H7 (cell line): ENCODE measurements at places on chromosomes 11 and 22.

DNA sequence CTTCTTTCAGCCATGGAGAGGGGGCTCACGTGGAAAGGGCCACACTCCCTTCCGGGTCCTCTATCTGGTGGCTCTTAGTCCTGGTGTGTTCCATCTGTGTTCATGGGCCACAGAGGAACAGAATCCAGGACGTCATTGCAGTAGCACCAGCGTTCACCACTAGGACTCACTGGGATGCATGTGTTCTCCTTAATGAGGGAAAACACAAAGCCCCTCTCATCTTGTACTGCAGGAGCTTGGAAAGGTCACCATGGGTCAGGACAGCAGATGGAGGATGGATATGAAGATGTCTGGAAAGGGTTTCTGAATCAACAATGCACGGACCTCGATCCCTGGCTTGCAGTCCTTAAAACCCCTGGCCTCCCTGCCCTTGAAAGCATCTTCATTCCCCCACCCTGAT lies 113.8 kb upstream of the THY1 start:
- DNase-seq, result no peak

GRCh38 chr11:69705351-69705811 lies 1.6 kb upstream of the FGF19 start:
- peak; percentile 63 for DNase-seq

DNA sequence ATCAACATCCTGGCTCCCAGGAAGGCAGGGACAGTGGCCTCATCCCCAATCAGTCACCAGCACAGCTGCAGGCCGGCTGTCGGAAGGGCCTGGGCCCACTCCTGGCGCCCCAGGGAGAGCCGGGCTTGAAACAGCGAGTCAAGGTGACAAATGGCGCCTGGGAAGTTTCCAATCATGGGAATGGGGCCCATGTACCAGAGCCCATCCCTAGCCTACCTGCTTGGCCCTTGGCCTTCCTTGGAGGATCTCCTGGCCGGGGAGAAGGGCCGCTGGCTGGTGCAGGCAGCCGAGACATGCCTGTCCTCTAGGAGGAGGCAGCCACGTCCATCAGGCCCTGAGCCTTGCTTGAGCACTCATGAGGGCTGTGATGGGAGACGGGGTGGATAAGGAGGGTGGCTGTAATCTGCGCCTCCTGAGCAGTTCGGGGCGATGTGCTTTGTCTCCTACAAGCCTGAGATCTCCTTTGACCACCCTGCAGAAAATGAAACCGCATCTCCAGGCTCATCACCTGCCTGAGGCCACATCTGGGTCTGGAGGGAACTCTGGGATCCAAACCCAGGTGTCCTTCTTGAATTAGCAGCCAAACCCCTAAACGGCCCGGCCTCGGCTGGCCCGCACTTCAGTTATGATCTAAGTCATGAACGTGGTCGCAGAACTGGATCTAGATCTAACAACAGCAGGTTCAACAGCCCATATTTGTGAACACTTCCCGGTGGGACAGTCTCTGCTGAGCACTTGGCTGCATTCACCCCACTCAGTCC lies 862.0 kb downstream of the TBC1D22A start:
- no peak for DNase-seq

DNA sequence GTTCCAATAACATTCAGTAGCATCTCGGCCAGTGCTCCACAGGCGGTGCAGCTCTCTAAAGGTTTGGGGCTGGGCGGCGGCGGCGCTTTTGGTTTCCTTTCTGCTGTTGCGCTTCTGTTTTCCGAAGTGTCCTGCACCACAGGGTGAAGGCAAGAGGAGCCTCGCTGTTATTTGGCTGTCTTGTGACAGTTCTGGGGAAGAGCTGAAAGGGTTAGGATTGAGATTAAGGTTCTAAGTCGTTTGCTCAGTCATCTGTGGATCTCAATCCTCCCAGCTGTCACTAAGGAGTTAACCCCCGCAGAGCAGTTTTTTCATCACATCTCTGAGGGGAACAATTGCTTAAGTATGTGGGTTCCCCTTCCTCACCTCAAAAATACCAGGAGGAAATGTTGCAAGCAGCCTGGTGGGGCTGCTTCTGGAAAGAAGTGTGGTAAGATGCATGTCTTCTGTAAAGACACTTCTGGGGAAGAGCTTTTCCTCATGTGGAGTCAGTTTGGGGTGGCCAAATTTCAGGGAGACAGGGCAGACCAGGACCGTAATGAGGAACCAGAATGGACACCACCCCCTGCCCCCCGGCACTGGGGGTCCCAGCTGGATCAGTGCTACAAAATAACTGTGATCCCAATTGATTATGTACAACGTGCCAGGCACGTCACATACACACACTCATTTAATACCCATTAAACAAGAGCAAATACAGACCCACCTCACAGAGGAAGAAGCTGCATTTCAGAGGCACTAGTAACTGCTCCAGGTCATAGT lies 14.2 kb downstream of the TMEM121B start:
- peak; percentile 29 for DNase-seq

DNA sequence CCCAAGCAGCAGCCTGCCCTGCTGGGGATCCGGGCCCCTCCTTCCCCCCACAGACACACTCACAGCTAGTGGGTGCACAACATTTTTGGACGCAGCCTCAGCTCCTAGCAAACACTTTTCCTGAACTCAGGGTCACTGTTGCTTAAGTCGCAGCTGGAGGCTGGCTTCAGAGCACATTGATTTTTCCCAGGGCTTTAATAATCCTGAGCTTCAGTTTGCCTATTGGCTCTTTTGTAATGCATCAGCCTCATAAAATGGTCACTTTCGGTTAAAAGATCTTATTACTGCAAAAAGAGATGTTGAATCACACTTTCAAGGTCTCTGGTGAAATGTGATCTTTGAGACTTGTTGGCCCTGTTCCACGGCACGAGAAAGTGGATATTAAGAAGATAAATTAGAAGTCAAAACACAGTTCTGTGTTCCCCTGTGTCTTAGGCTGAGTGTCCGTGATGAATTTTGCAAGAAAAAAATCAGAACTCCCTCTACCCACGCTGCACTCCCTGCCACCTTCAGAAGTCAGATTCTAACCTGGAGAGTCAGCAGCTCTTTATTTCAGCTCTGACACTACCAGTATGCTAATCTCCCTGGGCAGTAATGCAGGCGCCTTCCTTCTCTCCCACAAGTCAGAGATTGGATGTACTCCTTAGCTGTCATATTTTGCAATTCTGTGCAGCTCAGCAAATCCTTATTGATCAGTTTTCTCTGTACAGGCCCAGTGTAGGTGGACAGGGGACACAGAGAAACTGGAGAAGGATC lies 158.2 kb upstream of the E2F8 start:
- DNase-seq, result no peak

DNA sequence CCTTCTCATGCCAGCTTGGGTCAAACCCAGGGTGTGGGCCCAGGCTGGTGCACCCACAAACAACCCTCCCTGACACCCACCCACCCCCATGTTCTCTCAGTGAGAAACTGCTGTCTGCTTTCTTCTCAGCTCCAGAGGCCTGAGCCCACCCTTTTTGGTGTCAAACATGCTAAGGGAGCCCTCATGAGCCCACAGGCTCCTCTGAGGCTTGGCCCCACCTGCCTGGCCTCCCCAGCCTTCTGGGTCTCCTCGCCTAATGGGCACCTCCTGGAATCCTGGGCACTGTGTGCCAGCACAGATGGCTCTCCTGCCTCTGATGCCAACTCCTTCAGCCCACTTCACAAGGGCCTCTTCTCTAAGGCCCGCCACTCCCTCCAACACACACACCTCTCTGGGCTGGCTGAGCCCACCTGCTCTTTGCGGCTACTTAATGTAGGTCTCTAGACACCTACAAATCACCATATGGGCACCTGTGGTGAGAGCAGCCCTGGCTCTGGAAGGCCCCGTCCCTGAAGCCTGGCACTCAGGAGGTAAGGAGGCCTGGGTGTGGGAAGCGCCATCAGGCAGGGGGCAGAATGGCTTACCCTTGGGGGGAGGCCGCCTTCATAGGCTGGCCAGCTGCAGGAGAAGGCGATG lies 4.4 kb downstream of the NAGA start:
- no peak for DNase-seq

- peak; percentile 59 for DNase-seq
Observed at GRCh38 chr22:17705951-17706900, 67.7 kb downstream of the BCL2L13 start.

GRCh38 chr11:120642196-120642894 lies 130.8 kb downstream of the GRIK4 start:
- DNase-seq, result no peak

DNA sequence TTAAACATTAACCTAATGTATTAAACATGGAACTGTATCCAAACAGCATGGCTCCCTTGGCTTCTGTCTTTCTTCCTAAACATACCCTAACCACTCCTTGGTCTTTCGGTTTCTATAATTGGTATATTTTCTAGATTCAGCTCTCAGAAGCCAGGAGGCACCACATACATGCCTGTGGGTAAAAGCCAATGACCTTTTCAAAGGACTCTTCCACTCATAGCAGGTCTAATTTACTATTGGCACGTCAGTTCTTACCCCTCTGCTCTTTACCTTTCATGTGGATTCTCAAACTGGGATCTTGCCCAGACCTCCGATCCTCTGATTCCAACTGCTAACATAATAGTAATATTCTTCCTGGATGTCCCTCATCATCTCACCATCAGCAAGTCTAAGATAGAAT lies 835.1 kb downstream of the NTM start:
- DNase-seq, result no peak

DNA sequence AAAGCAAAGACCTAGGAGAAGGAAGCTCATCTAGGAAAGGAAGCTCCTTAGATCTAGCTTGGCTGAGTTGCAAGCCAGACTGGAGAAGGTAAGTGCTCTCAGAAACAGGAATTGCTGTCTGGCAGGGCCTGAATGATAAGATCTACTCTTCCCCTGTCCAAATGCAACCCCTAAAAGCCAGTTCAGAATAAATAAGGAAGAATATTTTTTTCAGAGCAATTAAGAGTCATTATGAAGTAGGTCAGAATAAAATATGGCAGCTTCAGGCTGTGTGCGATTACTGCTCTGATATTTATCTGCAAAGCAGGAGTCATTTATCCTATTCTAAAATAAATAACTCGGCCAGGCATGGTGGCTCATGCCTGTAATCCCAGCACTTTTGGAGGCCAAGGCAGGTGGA lies 82.1 kb downstream of the PIWIL4 start:
- no peak for DNase-seq

- no peak for DNase-seq
Observed at GRCh38 chr11:60974726-60975125, 3.2 kb downstream of the CD6 start.

DNA sequence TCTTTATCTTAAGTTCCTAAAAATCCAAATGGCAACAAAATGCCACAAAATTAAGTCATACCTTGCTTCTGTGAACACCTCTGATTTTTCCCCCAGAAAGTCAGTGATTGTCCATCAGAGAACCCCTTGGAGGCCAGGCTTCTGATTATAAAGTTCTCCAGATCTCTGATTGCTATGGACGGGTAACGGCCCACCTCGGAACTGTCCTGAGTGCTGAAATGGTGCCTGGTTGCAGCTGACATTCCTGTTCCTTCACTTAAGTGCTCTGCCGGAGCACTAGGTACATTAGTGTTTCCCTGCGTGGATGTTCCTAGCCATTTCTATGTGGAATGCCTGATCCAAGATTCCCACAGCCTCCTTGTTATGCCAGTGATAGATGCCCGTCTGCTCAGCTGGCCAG lies 85.0 kb downstream of the CHST1 start:
- DNase-seq, result peak; percentile 77

DNA sequence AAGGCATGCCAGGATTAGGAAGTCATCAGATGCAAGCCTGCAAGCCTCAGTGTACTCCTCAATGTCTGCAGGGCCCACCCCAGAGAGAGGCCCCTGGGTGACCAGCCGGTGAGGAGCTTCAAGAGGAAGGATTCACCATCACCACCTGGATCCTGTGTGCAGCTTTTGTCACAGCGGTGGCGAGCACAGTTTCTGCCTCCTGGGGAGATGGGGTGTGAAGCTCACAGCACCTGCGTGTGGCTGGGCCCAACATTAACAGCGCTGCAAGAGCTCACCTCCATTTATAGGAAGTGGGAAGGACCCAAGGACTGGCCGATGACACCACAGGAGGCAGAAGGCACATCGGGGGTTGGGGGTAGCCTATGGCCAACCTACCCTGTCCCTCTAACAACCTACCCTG lies 235.3 kb downstream of the CTTN start:
- DNase-seq, result no peak

- DNase-seq, result no peak
Observed at GRCh38 chr11:128066399-128066798, 521.0 kb downstream of the ETS1 start.

DNA sequence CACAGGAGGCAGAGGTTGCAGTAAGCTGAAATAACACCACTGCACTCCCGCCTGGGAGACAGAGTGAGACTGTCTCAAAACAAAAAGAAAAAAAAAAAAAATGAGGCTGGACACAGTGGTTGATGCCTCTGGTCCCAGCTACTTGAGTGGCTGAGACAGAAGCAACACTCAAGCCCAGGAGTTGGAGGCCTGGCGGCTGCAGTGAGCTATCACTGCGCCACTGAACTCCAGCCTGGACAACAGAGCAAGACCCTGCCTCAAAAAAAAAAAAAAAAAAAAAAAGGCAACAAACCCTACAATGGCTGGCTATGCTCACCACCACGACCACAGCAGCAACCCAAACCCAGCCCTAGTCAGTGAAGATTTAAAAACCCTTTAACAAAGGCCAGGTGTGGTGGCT lies 8.2 kb downstream of the NAP1L4 start:
- no peak for DNase-seq

DNA sequence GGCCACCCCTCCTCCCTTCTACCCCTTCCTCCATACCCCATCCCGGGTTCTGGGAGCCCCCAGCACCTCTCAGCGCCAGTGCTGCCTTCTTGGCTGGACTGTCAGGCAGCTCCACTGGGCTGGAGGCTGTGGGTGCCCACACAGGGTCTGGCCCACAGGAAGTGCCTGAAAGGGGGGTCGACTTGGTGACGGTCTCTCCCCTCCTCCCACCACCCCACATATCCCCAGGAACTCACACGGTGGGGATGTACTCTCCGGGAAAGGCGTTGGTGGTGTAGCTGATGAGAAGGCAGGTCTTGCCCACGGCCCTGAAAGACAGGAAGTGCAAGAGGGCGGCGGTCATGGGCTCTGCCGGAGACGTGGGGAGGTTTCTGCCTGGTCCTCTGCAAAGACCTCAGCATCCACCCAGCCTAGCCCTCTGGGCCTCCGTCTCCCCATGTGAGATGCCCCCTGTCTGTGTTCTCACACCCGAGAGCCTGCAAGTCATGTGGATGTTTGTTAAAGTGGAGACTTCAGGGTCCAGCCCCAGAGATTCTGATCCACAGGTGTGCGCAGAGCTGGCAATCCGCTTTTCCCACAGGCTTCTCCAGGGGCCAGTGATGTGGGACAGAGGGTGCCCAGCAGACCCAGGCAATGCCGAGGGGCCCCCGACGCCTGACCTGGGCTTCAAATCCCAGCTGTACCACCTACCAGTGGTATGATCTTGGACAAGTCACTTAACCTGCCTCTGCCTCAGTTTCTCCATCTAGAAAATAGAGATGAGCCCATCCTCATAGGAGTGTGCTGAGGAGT lies 2.5 kb downstream of the RAC2 start:
- DNase-seq, result peak; percentile 46

DNA sequence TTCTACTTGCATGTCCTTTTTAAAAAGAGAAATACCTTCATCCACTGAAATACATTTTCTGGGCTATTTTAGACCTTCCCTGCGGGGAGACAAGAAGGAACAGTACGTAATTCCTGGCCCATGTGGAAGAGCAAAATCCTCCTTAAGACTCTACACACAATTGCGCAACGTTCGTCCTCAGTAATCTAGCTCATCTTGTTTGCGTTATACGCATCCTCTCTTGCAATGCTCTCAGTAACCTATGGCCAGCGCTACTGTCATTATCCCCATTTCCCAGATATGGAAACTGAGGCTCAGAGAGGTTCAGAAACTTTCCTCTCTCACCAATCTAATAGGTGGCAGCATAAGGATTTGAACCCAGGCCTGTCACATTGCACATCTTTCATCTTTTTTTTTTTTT lies 54.6 kb downstream of the RPUSD4 start:
- DNase-seq, result peak; percentile 13
